ENCODE measurements at places on chromosomes 2 and 18. TPM values are rescaled to one million over a fixed set of nuclear protein-coding genes. Genes with fewer than 3 reads are reported as not detected.

CTLA4 gene
- total RNA-seq: 56.2 TPM

- no peak for DNase-seq
Observed at GRCh38 chr2:149902081-149902480, 314.5 kb upstream of the MMADHC start.

DNA sequence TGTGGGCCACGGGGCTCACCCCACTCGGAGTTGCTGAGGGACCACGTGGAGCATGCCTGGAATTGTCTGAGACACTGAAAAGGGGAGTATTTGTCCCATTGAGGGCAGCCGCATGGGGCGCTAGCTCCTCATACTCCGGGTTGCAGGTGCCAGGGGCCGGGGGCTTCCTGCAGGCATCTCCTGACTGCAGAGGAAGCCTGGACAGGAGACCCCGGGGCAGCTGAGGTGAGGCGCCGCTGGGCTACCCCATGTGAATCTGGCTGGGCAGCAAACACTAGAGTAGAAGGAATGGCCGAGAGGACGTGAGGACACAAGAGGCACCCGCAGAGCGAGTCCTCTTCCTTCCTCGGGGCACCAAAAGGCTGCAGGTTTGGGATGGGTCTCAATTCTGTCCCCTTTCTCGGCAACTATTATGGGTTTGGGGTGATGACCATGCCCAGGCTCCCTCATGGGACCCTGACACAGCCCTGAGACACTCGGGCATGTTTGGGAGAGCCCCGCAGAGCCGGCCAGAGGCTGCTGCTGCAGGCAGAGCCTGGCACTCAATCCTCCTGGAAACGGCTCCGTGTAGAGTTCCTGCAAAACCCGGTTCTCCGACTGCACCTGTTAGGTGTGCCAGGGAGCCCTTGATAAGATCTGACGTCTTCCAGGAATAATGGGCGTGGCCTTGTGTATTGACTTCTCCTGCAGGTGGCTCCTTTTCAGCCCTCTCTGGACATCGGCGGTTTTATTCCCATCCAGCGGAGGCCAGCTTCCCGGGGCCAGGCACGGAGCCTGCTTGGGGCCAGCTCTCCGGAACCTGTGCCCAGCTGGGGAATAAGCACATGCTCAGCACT lies 77.0 kb downstream of the CTIF start:
- DNase-seq: no peak

ANKRD39 gene
- total RNA-seq: 19.2 TPM

CLIP4 gene
- total RNA-seq: 43.3 TPM

DNA sequence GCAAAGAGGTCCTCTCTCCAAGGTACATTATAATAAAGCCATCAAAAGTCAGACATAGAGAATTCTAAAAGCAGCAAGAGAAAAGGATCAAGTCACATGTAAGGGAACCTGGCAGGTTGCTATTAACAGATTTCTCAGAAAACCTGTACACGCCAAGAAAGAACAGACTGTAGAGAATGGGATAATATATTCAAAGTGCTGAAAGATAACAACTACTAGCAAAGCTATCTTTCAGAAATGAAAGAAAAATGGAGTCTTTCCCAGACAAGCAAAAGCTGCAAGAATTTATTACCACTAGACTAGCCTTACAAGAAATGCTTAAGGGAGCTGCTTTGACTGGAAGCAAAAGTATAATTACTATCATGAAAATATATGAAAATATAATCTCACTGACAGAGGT lies 81.5 kb downstream of the PTPN2 start:
- no peak for DNase-seq

- peak; percentile 89 for DNase-seq
Observed at GRCh38 chr2:96407041-96407918, 71.7 kb downstream of the NCAPH start.

DNA sequence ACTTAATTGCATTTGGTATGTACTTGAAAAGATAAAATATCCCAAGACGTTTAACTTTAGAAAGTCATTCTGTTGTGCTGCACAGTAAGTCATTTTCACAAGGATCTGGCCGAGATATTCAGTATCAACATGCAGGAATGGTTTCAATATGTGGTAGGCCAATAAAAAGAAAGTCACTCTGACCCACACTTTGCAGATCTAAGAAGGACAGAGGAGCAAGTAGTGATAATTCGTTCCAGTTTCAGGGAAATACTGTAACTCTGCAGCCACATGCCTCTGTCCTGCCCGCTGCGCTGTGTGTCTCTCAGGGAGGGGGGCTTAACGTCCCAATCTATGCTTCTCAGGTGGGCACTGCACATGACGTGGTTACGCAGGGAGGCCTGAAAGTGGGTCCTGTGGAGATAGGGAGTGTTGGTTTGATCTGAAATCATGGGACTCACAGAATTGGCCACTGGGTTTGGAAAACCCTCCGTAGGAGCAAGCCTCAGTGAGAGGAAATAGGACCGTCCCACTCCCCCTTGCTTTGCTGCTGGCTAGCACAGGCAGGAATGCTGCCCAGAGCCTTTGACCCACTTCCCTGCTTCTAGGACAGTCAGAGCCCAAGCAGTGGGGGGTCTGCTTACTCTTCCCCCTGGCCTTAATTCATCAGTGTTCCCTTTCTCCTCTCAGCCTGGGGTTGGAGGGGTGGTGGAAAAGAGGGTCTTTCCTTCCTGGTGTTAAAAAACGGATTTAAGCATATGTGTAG lies 314.7 kb upstream of the SPRED2 start:
- DNase-seq: no peak

DNA sequence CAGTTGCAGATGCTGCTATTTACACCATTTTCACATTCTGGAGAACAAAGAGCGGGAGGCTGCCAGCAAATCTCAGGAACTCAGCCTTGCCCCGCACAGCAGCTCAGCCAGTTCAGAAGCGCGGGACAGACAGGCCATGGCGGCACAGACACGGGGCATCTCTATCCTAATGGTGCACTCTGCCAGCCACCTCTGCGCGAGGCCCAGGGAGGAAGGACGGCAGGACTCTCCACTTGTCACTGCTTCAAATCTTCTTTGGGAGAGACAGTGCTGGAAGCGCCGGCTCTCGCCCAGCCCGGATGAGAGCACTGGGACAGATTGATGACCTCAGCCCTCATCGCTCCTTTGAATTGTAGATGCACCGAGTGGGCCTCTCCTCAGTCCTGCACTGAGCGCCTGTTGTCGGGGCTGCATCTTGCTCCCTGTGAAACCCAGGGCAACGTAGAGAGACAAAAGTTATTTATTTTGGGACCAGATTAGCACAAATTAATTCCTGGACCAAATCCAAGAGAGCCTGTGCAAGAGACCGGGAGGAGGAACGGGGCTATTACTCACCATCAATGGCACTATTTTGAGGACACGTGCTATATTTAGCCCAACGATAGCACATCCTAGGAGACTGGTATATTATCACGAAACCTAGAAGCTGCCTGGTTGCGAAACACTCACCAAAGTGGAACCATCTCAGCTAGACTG lies 211.4 kb upstream of the SMIM21 start:
- no peak for DNase-seq

DNA sequence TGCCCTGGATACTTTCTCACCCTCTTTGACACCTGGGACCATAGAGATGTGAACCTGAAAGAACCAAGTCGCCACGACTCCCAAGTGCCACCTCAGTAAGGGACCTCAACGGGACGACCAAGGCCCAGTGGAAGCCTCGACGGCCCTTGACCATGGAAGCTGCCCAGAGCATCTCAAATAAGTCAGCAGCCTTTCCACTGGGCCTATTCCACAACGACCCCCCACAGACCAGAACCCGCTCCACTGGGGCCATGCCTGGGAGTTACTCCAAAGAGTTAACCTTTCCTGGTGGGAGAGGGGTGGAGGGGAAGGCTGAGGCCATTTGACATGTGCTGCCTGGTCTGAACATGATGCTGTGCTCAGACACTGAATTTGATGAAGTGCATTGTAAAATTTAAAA lies 146.9 kb downstream of the KLHL29 start:
- no peak for DNase-seq

DNA sequence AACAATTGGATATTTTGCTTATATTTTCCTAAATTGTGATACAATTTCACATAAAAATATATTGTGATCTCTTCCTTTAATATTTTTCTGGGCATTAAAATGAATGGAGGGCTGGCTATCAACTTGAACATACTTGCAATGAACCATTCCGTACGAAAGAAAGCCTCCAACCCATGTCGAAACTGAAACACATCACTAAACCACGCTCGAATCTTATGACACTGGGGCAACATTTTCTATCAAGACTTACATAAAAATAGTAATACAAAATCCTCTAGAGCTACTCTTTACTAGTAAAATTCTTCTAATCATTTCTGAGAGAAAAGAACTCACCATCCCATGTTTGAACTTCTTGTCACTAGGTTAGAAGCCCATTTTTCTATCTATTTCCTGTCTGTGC lies 132.8 kb upstream of the DOK6 start:
- no peak for DNase-seq

DNA sequence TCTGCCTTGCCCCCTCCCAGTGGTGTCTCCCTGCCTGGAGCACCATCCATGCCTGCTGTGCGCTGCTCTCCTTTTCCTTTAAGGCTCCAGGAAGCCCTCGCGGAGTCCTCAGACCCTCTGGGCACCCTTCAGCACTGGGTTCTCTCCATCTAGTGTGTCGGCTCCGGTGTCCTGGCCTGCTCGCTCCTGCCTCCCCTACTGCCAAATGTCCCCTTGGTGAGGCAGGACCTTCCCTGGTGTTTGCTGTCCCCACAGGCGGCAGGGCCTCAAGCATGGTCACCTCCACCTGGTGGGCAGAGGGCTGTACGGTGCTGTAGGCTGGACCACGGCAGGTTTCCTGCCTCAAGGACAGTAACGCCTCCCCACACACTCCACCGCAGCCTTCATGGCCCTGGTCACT lies 90.2 kb downstream of the DGKD start:
- DNase-seq: no peak

GRCh38 chr2:230254152-230254881 lies 28.8 kb downstream of the SP140 start:
- DNase-seq: peak; percentile 13

MC4R gene
- not detected for total RNA-seq

DNA sequence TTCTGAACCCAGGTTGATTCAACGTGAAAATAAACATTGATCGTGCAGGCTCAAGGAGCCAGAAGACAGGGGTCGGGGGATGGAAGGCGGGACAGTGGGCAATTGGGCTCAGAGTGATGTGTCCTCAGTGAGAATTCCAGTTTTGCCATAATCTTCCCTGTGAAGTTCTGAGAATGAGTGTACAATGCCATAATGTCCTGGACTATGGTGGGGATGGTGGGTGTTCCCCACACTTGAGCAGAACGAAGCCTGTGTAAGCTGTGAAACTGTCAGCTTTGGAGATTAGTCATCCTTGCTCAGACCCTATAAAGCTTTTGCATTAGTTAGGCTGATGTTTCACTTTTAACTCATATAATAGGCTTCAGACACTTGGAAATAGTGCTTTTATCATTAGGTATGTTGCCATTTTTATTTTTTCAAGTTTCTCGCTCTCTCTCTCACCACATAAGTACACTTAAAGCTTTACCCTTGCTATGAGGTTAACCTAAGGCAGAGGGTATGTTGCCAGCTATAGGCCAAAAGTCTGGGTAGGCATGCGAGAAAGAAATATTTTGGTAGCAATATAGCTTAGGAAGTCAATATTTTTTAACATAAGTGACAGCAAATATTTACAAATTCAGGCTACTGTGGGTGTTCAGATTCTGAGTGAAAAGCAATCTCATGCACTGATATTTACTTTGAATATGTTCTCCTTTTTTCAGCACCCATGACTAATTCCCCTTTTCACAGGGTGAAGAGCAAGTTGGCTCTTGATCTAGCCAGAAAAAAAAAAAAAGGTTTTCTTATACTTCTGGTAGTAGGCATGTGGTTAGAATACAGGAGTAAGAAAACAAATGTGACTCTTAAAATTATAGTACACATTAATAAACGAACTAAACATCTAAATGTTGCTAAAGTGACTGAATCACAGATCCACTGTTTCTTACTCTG lies 47.2 kb downstream of the CDC42EP3 start:
- DNase-seq: no peak

DNA sequence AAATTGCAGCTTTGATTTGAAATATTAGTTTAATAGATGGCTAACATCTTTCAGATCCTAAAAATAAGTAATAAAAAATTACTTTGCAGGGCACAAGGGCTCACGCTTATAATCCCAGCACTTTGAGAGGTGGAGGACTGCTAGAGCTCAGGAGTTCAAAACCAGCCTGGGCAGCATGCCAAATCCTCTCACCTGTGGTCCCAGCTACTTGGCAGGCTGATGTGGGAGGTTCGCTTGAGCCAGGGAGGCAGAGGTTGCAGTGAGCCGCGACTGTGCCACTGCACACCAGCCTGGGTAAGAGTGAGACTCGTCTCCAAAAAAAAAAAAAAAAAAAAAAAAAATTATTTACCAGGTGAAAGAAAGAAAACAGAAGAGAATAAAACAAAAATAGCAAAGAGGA lies 449.8 kb downstream of the NRXN1 start:
- DNase-seq: no peak

DNA sequence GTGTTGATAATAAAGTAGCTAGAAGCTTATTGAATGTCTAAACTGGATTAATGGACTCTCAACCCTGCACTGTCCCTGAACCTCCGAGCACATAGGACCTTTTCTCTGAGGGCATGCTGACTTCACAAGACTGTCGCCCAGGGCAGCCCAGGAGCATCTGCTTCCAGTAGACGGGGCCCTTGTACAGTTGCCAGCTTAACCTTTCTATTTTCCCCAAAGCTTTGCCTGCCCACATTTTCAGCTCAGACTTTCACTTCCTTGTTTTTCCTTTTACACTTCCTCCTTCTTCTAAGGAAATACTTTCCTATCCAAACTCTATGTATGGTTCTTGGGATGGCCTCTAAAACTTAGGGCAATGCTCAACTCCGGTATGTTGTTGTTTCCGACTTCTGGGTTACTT lies 1.3 kb downstream of the VWA3B start:
- DNase-seq: no peak

ATP5MC3 gene
- 91.2 TPM for total RNA-seq

DNA sequence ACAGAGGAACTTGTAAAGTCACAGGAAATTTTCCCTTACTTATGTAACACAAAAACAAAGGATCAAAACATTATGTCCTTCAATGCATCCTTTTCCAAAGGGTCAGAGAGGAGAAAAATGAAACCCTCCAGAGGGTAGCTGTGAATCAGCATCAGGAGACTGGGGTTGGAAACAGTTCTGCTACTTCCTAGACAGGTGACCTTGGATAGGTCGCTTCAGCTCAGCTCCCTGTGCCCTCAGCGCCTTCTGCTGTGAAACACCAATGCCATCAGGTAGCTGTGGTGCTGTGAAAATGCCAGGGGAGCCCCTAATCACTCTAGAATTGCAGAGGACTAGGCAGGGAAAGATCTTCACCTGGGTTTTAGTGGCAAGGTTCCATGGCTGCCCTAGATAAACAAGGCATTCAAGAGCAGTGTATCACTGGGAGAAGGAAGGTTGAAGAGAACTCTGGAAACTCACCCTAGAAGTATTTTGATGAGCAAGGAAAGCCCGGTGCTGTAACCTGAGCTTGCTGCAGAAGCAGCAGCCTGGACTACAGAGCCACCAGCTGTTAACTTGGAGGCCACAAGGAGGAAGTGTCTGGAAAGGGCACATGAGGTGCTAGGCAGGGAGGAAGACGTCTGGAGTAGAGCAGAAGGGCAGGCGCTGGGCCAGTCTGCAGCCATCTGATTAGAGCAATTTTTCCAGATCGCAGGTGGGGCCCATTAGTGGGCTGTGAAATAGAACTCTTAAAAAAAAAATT lies 100.7 kb upstream of the MCFD2 start:
- no peak for DNase-seq

GRCh38 chr2:217886091-217886490 lies 116.7 kb downstream of the TNS1 start:
- DNase-seq: no peak

EMX1 gene
- not detected for total RNA-seq
